ENCODE measurements at places on chromosomes 2 and 18.

DNA sequence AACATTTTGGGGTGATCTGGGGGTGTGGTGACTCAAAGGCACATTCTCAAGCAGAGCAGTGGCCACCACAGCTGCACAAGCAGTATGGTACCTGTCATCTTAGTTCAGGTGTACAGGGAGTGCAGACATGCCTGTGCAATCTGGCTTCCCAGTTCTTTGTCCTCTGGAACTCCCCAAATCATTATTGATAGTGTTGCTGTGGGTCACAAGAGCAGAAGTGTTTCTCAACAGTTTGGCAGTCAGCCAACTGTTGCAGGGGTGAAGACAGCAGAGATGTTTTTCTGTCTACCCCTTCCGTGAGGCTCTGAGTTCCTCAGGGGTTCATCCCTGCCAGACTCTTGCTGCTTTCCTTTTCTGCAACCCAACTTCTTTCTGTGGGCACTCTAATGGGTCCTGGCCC lies 206.5 kb upstream of the ZSWIM2 start:
- DNase-seq, result no peak

DNA sequence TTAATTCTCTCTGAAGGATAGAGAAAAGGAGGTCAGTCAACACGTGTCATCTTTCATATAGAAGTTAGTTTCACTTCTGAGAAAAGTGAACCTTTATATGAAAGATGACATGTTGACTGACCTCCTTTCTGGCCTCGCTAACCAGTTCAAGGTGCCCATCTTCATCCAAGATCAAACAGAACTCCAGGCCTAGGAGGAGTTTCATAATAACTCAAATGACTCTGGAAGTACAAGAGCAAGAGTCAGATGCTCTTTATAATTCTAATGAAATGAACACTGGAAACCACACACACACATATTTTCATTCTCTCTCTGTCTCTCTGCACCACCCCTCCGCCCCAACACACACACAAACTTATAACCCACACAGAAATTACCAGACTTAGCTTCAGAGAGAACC lies 16.3 kb downstream of the ANKRD44 start:
- DNase-seq, result no peak

DNA sequence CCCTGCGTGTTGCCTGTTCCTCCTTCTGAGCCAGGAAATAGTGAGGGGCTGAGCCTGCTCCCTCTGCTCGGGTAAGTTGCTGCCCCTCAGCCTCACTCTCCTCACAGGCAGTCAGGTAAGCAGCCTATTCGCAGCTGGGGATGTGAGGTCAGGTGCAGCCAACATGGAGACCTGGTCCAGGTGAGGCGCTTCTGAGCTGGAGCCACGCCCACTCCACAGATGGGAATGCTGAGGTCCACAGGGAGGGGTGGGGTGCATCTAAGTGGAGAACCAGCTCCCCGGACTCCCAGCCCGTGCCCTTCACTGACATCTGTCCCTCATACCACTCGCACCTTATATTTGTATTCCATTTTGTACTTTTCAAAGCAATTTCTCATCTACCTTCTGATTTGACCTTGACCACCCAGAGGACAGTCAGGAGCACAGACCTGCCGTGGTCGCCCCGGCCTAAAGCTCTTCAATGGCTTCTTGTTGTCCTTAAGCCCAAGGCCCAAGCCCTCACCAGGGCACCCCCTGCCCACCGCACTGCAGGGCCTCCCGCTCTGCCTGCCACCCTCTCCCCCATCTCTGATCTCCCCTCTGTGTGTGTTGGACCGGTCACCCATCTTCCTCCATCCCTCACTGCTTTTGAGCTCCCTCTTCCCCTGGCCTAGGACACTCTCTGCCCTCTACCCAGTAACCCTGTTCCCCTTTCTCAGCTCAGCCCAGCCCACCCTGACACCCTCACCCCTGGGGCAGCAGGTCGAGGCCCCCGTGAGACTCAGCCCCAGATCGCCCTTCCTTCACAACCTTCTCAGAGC lies 49.2 kb upstream of the TAF1B start:
- no peak for DNase-seq

DNA sequence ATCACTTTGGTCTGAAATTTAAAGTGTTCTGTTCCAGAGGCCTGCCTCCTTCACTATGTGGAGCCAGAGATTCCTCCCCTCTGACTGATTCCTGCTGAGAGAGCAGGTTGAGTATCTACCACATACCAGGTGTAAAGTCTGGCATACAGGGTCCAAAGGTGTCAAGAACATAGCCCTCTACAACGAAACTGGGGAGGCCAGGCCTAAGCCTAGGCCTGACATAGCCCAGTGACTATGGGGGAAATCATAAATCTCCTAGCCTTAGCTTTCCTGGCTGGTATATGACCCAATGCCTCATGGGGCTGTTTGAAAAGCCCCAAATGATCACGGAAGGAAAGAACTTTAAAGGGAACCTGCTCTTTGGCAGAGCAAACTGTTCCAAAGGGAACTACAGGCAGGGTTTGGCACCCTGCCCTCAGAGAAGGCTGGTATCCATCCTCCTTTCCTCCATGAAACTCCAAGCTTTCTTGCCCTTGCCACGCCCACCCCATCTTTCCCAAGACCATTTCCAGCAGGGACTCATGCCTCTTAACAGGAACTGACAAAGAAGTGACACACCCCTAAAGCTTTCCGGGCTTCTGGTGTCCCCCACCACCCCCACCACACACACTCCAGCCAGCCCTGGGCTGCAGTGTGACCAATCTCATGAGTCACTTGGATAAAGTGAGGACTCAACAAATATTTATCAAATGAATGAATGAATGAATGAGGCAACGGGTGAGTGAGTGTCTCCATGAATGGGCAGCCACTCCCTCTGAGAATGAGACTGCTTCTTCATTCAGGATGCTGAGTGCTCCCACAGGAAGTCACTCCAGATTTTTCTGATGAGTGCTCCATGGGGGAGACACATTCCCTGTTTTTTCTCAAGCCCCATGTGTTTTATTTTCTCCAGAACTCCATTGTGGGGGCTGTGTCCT lies 114.5 kb upstream of the STPG4 start:
- no peak for DNase-seq

- DNase-seq, result no peak
These were observed at the start of gene DQX1 for GRCh38 chr2:74525717-74526648. TSS of gene DQX1 (minus strand) at chr2:74526231. CDS start at chr2:74525729, 502 bp downstream.

- DNase-seq, result peak; percentile 15
These were observed 31.0 kb downstream of the IL37 start for GRCh38 chr2:112941753-112942653.

GRCh38 chr2:45258311-45258710 lies 249.1 kb upstream of the SIX2 start:
- no peak for DNase-seq

DNA sequence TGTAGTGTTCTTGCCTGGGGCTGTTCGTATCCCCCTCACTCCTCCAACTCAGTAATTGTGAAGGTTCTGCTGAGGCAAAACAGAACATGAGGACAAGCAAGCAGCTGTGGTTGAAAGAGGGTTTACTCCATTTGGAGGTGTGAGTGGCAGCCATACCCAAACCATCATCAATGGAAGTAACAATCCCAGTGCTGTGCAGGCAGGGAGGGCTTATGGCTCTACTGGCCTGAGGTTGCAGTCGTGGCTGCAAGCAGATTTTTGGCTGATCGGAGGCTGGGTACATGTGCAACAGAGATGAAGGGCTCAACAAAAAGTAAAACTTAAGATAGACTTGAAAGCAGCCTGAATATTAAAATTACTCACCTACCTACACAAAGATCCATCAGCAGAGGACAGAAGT lies 13.2 kb downstream of the SRSF7 start:
- DNase-seq, result no peak

DNA sequence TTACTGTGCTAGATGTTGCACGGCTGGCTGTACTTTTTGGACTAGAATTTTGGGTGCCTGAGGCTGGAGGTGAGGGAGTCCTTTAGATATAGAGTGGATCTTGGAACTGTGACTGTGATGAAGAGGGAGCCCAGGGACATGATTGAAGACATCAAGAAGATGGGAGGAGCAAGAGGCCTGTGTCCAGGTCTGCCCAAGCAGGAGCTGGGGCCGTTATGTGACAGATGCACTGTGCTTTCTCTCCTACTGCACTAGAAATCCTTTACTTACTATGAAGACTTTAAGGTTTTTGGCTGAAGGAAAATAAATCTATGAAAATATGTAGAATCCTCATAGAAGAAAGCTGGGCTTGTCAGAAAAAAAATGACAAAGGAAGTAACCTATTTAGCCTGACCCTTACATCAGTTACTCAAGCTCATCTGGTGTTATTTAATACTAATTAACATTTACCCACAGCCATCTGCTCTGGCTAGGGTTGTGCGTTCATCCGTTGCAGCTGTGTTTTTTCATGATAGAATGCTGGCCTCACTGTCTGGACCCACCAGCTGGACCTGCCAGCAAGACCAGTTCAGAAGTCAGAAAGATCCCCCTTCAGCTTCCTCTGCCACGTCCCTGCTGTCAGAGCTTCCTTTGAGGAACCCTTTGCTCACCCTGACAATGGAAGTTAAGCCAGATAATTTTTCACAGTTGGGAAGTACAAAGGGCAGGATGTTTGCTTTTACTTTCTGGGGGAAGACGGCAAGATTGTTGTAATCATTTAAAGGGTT lies 16.7 kb downstream of the TSN start:
- DNase-seq, result no peak

DNA sequence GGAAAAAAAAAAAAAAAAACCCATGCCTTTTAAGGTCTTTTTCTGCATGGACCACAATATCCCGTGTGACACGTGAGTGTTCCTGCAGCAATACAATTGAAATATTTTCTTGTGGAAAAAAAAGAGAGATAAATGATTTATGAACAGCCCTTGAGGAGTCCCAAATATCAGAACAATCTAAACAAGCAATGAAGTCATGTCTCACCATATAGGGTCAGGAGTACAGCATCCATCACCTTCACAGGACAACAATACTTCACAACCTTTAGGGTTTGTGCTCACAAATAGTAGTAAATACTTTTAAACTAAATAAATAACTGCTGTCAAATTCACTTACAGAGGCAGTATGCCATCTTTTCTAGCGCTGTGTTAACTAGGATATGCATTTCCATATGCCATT lies 87.9 kb downstream of the ZEB2 start:
- no peak for DNase-seq

GRCh38 chr18:11096411-11096810 lies 53.0 kb downstream of the PIEZO2 start:
- DNase-seq, result no peak
